Stimulated activated CD8-positive, alpha-beta memory T cell treated with anti-CD3 and anti-CD28 coated beads, Interleukin-15, amount 100 ng/mL, for 1 hour (primary cell): ENCODE measurements at places on chromosomes 7 and 10.
A peak's percentile ranks its signal among the peaks of the same experiment; 100 is the strongest.

DNA sequence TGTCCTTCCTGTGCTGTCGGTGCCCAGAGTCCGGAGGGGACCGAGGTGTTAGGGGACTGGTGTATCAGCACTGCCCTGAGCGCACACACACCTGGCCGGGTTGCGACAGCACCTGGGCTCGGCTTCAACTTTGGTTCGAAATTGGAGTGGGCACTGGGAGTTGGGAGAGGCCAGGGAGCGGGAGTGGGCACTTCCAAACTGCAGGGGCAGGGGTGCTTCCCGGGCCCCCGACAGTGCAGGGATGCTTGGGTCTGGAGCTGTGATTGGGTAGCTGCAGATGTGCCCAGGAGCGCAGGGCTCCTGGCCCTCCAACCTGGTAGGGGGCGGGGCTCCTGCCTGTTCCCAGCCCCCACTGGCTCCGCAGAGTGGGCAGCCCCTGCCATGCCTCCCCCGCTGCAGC is 7.7 kb downstream of the BBS9 start:
- DNase-seq = no peak

GRCh38 chr10:130161331-130161730 is 25.1 kb downstream of the GLRX3 start:
- DNase-seq = no peak

- no peak for DNase-seq
Measured at GRCh38 chr10:29392376-29393021, 103.6 kb downstream of the LYZL1 start.

GRCh38 chr7:25926009-25926408 is 226.0 kb upstream of the NFE2L3 start:
- DNase-seq = no peak

DNA sequence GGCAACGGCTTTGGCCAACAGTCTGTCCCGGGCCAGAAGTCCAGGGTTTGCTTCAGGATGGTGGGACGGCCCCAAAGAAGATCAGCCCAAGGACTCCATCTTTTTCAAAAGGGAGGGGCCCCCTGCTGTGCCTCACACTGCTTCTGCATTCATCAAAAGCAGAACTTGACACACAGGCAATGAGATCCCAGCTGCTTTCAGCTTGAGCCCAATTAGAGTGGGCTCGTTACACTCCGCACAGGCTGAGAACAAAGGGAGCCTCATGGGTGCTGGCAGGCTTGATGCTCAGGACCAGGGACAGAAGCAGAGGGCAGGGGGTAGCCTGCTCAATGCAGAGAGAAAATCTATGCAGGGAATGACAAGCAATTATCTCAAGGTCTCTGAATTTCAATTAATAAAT is 45.5 kb downstream of the VOPP1 start:
- DNase-seq = no peak

DNA sequence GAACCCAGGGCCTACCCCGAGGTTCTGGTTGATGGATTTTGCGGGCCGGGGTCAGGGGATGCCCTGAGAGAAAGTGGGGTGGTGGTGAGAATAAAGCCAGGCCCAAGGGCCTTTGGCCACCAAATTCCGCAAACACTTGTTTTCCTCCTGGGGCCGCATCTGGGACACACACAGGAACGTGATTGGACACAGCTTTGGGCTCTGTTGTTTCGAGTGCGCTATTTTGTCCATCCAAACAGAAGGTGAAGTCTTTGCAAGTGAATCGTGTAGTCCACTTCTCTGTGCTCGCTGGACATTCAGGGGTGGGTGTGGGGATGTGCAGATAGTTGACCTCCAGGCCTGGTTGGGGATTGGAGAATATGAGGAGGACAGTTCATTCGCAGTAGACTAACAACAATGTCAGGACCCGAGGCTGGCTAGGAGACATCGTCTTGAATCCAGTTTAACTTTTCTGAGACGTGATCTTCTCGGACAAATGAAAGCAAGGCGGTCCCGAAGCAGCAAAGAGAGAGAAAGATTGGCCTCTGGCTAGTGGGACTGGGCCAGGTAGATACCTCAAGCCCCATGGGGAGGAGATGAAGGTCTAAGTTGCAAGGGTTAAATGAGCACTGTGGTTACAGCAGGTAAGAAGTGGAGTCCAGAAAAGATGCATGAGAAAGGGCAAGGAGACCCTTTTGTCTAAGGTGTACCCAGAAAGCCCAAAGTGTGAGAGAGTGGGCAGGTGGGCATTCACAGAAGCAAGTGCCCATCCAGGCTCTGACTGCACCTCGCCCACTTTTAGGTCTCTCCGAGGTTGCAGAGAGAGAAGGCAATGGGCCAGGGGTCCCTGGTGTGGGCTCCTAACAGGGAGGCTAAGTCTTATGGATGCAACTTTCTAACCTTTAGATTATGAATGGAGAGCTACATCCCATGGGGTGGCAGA is 764 bp upstream of the FAM131B start:
- no peak for DNase-seq

- DNase-seq = peak; percentile 21
Measured at GRCh38 chr7:158587162-158588084, at the start of gene PTPRN2. Gene PTPRN2, minus strand, starts transcription at chr7:158587823.

DNA sequence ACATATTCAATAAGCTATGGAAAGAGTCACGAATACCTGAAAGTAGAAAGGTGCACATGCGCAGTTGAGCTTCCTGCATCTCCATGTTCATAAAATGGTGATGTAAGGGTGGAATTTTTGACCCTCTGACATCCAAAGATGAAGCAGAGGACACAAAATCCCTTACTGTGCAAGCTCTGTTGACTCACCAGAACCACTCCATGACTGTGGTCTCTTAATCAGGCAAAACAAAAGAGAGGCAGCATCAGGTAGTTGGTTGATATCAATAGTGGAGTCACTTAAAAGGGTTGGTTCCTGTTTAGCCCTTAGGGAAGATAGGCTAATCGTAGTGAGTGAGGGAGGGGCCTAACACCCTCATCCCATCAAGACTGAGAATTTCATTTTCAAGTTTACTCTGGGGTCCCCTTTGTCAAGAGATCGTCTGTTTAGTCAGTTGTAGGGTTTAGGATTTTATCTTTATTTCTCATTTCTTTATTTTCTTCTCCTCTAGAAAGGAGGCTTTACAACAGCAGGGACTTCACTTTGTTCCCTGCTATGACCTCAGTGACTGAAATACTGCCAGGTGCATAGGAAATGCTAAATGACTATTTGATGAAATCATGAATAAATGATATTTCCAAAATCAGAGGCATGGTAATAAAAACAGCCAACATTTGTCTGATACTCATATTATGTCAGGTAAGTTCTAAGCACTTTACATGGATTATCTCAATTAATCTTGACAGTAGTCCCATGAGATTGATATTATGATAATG is 98.1 kb downstream of the CD36 start:
- no peak for DNase-seq

- no peak for DNase-seq
Measured at GRCh38 chr10:3874990-3875841, 90.2 kb upstream of the KLF6 start.

- DNase-seq = no peak
Measured at GRCh38 chr7:69115788-69116187, 482.5 kb upstream of the AUTS2 start.
